ENCODE measurements at places on chromosomes 3 and 15. TPM values are rescaled to one million over a fixed set of nuclear protein-coding genes. Genes with fewer than 3 reads are reported as not detected.
A peak's percentile ranks its signal among the peaks of the same experiment; 100 is the strongest.

DNA sequence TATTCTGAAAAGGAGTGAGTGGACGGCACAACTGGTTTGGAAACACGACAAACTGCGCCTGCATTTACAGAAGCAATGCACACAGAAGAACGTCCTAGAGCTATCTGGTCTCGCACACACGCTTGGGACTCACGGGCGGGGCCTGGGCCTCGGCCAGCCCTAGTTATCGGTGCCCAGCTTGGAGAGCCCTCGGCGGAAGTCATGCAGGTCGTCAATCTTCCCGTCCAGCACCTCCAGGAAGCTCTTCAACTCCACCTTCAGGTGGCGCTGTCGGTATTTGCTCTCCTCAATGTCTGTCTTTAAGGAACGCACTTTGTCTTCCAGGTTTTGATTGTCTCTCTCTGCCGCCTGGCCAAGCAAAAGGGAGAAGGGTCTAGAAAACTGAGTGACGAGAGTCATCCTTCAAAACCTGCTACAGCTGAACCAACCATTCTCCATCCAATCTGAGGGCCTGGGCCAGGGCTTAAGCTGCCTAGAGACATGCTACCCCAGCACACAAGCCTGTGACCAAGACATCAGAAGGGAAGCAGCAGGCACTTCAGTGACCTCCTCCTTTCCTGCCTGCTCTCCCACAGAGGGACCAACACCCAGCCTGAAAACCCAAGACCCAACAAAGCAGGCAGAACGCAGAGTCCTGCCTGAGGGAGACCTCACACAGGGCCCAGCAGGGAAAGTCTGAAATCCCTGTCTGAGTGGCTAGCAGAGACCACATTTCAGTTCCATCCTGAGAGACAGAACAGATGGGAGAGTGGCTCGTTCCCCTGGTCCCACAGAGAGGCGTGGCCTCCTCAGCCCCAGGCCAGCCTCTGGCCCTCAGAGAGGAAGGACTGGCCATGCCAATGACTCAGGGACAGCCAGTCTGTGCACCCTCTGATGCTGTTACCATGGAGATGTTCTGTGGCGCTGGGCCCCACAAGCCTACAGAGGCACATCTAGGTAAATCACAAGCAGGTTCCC, 40.4 kb downstream of the WHAMM start:
- peak; percentile 86 for DNase-seq

DNA sequence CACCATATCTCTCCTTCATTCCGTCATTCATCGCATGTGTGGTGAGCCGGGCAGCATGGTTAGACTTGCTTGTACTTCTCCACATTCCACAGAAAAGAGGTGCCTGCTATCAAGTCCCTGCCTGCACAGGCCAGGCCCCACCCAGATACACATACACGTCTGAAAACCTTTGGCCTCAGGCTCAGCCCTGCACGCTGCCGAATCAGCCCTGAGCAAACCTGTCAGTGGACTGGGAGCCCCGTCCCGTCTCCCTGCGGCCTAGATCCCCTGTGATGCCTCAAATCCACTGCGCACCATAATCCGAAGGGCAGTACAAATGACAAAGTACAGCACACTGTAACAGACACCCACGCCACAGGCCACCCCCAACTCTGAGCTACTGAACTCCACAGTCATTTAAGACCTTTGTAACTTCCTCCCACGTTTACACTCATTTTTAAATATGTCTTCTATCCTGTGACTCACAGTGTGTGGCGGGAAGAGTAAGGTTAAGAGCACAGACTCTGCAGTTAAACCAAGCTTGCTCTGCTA, 67.1 kb downstream of the MB21D2 start:
- no peak for DNase-seq

- DNase-seq: no peak
These were observed 13.1 kb downstream of the COL8A1 start for GRCh38 chr3:99651531-99651930.

DNA sequence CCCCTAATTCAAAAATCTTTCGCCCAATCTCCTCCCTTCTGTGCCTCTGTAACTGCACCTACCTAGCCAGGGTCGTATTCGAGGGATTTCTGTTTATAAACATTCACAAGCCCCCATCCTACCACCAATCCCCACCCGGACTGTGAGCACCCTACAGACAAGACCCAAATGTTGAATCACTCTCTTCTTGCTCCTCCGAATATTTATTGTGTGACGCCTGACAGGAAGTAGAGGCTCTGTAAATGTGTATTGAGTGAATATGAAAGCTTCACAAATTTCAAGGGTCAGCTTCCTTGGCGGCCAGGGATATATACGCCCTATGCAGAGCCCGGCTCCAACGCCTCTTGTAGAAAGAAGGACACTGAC, 1.6 kb downstream of the BDH1 start:
- no peak for DNase-seq

DNA sequence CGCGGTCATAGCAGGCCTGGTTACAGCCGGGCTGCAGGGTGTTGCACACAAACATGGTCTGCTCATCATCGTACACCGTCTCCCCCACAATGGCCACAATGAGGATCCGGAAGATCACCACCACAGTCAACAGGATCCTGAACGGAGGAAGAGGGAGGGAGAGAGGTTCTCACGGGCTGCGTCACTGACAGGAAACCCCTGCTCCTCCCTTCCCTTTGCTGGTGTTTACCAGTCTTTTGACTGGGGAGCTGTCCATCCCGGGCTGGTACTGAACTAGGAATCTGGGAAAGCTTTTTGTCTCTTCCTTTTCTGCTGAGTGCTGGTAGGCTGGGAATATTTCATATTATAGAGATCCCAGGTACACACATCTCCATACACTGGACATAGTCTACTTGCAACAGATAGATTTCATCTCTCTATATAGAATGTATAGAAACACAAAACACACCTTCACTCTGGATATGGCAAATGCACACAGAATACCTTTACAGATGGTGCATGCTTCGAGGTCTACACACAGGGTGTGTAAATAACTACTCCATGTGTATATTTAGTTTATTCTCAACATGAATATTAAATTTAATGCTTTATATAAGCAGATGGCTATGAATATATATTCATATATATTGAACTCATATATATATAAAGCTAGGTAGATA, 1.4 kb downstream of the GJD2 start:
- no peak for DNase-seq

DNA sequence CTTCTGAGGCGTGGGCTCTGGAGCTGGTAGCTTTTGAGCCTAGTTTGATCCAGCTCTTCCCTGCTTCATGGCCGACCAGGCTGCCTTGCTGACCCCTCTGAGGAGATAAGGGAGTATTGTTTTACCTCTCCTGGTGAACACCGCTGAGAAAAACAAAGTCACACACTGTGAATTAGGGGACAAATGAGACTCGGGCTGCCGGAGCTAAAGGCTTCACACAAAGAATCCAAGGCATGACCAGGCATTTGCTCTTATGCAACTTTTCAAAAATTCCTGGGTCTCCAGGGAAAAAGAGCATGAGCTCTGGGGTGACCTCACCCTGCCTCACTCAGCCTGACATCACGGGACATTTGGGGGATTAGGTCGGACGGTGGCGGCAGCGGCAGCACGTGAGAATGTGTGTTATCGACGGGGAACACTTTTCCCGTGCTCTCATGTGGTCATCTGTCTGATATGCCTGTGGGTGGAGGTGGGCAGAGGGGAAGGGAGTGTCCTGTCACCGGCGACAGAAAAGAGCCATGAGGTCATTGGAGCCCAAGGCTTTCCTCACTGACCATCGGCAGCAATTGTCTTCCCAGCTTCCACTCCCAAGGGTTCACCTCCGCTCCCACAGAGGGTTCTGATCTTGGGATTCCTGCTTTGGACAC, 61.0 kb downstream of the TMEM44 start:
- peak; percentile 88 for DNase-seq

DNA sequence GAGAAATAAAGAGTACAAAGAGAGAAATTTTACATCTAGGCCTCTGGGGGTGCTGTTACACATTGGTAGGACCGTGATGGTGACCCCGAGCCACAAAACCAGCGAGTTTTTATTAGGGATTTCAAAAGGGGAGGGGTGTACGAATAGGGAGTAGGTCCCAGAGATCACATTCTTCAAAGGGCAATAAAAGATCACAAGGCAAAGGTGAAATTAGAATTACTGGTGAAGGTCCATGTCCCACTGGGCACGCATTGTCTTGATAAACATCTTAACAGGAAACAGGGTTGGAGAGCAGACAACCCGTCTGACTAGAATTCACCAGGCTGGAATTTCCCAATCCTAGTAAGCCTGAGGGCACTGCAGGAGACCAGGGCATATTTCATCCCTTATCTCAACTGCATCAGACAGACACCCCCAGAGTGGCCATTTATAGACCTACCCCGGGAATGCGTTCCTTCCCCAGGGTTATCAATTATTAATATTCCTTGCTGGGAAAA, 4.3 kb downstream of the IRAK2 start:
- no peak for DNase-seq

PCOLCE2 gene
- 42.2 TPM for total RNA-seq
